Fibroblast of lung (primary cell): ENCODE measurements at places on chromosomes 13 and 19.

DNA sequence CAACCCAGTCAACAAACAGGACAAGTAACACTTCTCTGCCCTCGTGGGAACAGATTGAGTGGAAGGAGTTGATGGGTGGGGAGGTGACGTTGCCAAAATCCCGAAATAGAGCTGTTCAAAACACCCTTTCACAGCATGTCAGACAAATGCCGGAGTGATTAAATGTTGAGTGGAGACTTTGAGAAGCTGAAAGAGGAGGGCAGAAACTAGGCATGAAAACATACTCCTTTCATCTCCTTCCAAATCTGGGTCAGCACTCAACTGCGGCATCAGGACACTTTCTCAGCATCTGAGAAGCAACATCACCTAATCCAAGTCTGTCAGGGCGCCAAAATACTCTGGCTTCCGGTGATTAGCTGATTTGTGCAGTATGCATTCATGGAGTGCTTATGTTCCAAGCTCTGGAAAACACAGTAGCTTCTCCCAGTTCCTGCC lies 51.5 kb upstream of the MRI1 start:
- DNase-seq = peak; percentile 56

- DNase-seq = no peak
Measured at GRCh38 chr13:90311929-90312328, 1035.6 kb upstream of the MIR17HG start.

DNA sequence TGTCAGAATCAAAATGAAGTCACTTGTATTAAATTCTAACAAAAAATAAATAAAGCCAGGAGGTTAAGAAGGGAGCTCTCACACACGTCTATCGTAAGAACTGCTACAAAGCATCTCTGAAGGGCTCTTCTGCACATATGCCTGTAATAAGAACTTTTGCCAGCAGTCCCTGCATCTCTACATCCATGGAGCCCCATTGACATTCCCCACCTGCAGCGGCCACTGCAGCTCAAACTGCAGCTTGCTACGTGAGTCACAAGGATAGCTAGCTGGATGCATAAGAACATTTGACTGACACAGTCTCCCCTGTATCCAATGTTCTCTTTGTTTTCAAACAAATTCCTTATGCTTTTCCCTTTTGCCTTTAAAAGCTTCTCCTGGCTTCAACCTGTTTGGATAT lies 68.3 kb downstream of the DNAJC3 start:
- DNase-seq = no peak

DNA sequence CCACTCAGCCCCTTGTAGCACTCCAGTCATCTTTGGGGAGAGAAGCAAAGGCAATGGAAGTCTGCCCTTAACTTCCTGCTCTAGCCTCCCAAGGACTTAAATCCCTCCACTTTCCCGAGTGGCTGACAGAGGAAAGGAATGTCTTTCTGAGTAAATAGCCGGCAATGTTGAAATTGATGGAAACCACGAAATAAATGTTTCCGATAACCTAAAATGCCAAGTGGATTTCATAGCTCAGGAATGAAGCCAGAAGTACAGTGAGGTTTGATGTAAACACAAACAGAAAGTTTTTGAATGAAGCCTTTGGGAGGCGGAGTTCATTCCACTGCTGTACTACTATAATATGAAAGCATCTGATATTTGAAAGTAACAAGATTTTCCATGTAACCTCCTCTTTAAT lies 14.0 kb upstream of the TBC1D4 start:
- peak; percentile 96 for DNase-seq

- no peak for DNase-seq
Measured at GRCh38 chr19:10553943-10554381, 10.3 kb downstream of the ATG4D start.
